ENCODE measurements at places on chromosomes 16 and 17. TPM values are rescaled to one million over a fixed set of nuclear protein-coding genes. Genes with fewer than 3 reads are reported as not detected.

- no peak for DNase-seq
Observed at GRCh38 chr17:50790618-50791017, 23.3 kb upstream of the ANKRD40CL start.

DNA sequence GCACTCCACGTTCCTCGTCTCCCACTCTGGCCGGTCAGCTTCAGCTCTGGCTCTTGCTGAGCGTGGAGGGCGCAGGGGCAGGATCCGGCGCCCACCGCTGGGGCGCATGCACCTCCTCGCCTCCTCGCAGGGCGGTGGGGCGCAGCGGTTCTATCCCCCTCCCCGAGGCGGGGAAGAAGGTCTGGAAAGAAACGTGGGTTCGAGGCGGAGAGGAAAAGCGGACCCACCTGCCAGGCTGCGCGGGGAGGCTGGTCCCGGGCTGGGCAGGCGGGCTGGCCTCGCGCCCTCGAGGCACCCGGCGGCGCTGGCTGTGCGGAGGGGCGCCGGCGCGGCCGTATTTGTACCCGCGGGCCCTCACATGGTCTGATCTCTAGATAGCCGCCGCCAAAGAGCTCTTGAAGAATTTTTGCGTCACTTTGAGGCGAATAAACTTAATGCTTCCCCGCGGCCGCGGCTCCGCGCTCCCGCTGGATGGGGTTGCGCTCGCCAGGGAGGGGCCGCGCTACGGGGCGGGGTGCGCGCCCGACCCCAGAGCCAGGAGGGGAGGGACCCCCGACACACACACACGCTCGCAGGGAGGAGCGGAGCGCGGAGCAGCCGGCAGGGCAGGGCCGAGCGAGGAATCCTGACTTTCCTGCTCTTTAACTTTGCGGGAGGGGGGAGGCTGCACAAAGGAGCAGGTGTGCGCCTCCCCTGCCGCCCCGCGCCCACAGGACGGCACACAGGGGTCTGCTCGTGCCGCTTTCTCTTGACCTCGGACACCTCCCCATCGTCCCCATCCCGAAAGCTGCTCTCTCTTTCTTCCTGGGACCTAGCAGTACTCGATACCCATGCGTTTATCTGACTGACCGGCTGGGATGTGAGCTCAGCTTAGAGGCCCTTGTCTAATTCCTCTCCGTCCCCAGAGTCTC, at the start of gene SLC6A4:
SLC6A4 (minus strand) TSS at position 312 of the 911 bp plus-strand sequence. CDS start 13,739 bp downstream, outside the sequence.
- DNase-seq = no peak

DNA sequence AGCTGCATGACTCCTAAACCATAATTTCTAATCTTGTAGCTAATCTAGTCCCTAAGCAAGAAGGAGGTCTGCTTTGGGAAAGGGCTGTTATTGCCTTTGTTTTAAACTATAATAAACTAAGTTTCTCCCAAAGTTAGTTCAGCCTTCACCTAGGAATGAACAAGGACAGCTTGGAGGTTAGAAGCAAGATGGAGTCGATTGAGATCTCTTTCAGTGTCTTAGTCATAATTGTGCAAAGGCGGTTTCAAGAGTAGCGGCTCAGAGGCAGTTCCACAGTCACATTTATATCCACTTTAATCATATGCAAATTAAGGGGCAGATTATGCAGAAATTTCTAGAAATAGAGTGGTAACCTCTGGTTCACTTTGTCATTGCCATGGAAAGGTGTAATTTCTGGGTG, 17.4 kb downstream of the DRC7 start:
- DNase-seq = no peak

DNA sequence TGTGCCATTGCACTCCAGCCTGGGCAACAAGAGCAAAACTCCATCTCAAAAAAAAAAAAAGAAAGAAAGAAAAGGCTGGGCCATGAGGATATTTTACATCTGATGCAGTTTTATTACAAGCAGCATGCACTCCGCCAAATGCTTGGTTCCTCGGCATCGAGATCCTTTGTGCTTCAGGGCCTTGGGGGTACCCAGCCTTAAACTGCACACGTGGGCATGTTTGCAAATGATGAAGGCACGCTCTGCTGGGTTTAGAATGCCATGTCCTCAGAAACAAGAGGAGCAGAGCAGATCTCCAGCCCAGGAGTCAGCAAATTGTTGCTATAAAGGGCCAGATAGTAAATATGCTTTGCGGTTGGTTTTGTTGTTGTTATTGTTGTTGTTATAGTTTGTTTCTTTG, 153.2 kb downstream of the KATNIP start:
- no peak for DNase-seq

- no peak for DNase-seq
Observed at GRCh38 chr16:68345351-68345810, 34.6 kb downstream of the PRMT7 start.

The SPATA33 gene
- polyA plus RNA-seq = 3.5 TPM

The NECAB2 gene
- 0.26 TPM for polyA plus RNA-seq

The MAP2K3 gene
- polyA plus RNA-seq = 15.3 TPM
